Stimulated activated CD4-positive, alpha-beta T cell treated with anti-CD3 and anti-CD28 coated beads, Interleukin-15, amount 100 ng/mL, for 1 hour (primary cell): ENCODE measurements at places on chromosomes 4 and X.

DNA sequence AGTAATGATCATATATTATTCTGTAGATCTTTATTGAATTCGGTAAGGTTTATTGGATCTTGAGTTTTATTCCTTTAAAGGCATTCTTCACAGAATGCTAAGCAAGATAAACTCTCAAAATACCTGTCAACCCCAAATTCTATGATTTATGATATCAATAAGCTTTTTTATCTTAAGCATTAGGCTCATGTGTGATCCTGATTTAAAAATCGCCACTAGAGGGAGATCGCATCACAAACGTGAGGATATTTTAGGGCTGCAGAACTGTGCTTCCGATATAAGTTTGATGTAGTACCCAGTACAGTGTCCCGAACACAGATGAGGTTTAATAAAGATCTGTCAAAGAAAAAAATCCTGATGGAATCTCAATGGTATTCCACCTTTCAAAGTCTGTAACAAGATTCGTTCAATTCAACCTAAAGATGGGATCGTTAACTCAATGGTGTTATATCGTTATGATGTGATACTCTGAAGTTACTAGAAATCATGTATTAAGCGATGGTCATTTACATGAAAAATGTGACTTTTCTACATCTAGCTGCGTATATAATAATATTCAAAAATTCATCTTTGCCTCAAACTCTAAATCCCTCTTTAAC lies 169.0 kb downstream of the CORIN start:
- no peak for DNase-seq

DNA sequence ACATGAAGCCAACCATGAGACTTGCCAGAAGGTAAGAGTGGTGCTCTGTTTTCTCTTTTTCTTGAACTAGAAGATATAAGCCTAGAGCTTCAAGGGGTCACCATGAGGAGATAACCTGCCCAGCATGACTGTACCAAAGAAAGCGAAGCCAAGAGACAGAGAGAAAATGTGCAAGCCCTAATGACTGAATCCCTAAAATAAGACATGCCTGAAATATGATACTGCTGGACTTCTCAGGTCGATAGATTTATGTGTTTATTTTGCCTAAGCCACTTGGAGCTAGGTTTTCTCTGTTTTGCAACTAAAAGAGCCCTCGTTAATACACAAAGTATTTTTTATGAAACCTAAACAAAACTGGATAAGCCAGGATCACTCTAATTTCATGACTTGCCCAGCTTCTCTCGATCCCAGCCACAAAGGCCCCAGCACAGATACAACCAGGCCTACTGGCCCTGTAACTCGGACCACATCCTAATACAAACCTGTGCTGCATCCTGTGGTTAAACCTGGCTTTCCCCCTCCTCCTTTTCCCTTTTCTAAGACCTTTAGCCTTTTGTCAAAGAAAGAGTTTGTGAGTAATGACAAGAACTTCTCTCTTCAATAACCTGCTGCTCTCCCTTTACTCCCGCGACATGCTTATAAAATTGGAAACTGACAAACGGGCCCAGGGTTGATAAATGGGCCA lies 185.8 kb downstream of the APBB2 start:
- DNase-seq, result no peak

DNA sequence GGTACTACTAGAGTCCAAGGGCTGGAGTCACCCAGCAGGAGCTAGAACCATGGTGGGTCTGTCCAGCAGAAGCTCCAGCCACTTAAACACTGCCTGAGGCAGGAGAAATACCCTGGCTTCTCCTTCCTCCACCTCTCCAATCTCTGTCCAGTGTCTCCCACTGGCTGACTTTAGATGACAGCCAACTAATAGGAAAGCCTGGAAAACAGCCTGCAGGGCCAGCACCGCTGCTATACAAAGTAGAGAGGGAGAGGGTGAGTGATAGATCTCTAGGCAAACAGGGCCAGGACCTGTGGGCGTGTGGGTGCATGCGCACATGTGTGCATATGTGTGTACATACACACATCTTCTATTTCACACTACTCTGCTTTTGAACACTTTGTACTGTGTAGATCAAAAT lies 56.5 kb upstream of the ATP8A1 start:
- DNase-seq, result no peak

DNA sequence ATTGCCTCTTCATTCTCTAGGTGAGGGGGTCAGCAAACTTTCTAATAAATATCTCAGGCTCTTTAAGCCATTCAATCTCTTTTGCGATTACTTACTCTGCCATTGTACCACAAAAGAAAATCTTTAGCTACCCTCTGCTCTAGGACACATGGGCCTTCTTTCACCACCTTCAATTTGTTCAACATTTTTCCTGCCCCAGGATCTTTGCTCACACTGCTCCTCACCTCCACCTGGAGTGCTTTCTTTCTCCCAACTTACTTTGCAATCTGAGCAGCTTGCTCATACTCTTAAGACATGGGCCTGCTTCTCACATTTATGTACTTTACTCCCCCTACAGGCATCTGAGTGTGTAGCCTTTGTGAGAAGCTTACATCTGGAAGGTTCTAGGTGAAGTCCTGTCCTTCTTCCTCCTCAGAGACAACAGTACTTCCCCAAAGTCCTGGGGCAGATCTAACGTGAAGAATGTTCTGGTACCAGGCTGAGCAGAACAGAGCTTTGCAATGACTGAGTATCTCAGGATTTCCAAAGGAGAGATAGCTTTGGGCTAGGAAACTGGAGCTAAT lies 55.0 kb upstream of the PRDM5 start:
- DNase-seq, result no peak

DNA sequence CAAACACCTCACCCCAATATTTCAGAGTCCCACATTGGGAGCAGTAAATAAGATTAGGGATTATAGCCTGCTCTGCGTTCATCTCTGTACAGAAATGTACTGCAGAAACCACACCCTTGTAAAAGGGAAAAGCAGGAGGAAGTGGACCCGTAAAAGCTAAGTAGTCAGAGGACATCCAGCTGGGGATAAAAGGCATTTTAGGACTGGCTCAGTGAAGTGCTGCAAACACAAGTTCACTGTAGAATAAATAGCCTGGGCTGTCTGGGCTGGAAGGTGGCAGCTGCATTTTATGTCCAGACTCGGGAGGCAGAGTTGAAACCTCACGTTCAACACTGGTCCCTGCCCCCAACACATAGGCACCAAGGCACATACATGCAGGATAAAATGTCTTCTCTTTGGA lies 178.7 kb upstream of the FAT1 start:
- DNase-seq, result no peak

- DNase-seq, result no peak
Observed at GRCh38 chrX:115592997-115593734, 32.2 kb downstream of the PLS3 start.
